ENCODE measurements at places on chromosomes 13 and 19.

DNA sequence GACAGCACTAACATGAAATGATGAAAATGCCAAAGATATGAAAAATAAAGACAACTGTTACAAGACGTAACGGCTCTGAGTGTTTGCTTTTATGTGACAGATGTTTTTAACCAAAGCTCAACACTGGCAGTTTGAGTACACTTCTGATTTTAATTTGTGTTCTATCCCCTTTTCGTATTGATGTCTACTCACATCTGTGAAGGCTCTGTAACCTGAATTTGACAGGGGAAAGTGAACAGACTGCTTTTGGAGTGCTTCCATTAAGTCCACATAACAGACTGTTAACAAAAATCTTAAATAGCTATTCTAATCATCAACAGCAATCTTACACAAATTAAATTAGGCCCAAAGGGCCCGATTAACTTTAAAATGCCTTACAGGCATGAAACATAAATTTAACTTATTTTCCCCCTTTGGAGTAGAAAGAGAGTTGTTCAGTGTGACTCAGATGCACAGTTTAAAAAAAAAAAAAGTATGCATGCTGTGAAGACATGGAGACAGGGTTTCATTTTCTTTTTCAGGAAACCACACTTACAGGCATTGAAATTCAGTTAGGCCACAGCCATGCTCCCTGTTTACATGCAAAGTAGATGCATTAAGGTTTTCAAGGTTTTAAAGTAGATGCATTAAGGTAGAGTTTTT lies 16.3 kb upstream of the RNASEH2B start:
- no peak for DNase-seq

DNA sequence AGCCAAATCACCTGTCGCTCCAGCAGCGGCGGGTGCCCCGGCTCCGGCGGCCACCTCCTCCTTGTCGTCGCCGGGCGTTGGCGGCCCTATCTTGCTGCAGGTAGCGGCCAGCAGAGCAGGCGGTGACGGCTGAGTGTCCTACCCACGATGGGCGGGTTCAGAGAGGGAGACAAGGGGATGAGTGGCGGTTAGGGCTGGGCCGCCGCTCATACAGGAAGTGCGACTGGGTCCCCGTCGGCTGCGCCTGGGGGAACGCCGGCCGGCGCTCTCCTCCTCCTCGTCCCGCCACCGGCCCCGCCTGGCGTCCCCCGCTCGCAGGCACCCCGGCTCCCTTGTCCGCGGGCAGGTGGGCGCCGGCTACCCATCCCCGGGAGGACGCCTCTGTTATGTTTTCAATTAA lies 1692.0 kb downstream of the SLITRK5 start:
- no peak for DNase-seq

- DNase-seq, result no peak
Observed at GRCh38 chr13:41973247-41973741, 12.4 kb upstream of the VWA8 start.

GRCh38 chr13:63680704-63681103 lies 2265.1 kb upstream of the PCDH20 start:
- no peak for DNase-seq

- no peak for DNase-seq
Observed at GRCh38 chr19:30887042-30887441, 462.2 kb downstream of the TSHZ3 start.

Measured in AG09309 (cell line).